CD4-positive, alpha-beta T cell treated with Interleukin-2 at 100 ng/mL for 4 hours (primary cell): ENCODE measurements at places on chromosomes 7 and 10.
A peak's percentile ranks its signal among the peaks of the same experiment; 100 is the strongest.

GRCh38 chr10:70145666-70146488 lies 623 bp downstream of the TYSND1 start:
- DNase-seq = peak; percentile 66

DNA sequence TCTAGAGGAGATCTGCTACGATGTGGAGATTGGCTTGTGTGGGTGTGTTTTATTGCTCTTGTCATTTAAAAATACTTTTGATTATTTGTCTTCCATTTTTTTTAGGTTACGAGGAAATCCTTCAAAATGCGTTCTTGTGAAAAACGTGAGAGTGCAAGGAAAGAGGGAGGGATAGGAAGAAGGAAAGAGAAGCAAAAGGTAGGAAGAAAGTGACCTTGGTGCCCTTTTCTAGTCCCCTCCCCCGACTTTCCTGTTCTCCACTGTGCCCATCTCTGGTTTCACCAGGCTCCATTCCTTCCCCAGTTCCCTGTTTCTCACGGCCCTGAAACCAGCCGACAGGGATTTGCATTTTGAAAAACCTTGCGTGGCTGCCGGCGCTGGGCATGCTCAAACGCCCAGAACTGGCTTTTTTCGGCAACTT lies 506 bp upstream of the GNAI1 start:
- no peak for DNase-seq

DNA sequence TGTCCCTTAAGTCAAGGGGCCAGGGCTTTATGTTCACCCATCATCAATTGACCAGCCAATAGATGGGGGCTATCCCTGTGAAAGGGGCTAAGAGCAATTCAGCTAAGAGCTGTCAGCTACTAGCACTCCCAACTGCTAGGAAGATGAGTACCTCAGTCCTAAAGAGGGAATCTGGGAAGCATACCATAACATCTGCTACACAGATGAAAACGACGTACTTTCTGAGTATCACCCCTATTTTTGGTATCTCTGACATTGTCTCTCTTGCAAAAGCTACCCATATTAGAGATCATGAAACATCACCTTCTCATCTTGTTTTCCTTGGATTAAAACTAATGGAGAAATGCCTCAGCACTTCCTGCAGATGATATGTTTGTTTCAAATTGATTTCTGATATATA lies 7.5 kb upstream of the SMNDC1 start:
- no peak for DNase-seq

- no peak for DNase-seq
Observed at GRCh38 chr7:112707655-112708054, 82.5 kb downstream of the TMEM168 start.

DNA sequence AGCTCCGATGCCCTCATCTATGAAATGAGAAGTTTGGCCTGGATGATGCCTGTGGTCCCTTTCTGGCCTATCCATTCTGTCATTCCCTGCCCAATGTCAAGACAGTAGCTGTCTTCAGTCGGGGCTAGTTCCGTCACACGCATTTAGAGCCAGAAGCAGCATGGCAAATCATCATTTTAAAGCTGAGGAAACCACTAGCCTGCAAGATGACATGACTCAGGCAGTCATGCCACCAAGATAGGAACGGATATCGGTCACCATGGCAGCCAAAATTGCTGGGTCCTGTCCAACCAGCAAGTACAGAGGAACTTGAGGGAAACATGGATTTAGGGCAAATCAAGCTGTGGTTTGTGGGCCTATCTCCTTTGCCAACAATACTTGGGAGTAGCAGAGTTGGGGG lies 64.5 kb upstream of the MRLN start:
- DNase-seq = no peak

- peak; percentile 2 for DNase-seq
Observed at GRCh38 chr10:133013463-133013862, 71.1 kb upstream of the CFAP46 start.
